ENCODE measurements at places on chromosomes 13 and 19.

- H3K36me3 ChIP-seq = no peaks in the 10 kb centered on the region
- no peaks in the 10 kb centered on the region for H3K4me1 ChIP-seq
- H3K4me3 ChIP-seq = no peak overlapping the region
- H3K27ac ChIP-seq = no peak overlapping the region
- DNase-seq = no peak
- H3K27me3 ChIP-seq = no peaks in the 10 kb centered on the region
These were observed 186.8 kb downstream of the NUFIP1 start for GRCh38 chr13:44802491-44802890.

DNA sequence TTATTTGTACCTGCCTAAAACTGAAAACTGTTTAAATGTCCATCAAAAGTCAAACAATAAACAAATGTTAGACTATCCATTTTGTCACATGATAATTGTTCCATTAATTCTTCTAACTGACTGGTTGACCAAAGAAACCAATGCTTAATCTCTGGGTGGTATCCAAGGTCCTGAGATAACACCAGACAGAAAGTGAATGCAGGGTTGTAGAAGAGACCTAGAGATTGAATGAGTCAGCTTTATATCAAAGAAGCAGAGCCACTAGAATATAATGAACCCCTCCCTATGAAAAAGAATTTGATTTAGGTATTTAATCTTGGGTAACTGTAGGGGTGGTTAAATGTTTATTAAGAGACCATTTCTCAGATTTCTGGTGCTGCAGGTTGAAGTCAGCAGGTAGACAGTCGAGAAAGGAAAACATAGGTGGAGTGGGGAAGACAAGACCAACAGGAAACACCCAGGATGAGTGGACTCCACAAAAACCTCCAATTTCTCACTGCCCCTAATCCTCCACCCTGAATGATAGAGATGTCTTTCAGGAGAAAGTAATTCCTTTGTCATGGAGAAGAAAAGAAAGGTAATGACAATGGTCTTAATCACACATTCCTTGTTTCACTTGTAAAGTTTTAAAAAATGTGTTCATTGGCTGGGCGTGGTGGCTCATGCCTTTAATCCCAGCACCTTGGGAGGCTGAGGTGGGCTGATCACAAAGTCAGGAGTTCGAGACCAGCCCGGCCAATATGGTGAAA, 536.4 kb downstream of the IRS2 start:
- H3K4me3 ChIP-seq = no peak overlapping the region
- no peaks in the 10 kb centered on the region for H3K36me3 ChIP-seq
- DNase-seq = no peak

GRCh38 chr13:108220041-108220440, 1.8 kb downstream of the ABHD13 start:
- peaks cover 3% of the 10 kb centered on the region for H3K36me3 ChIP-seq
- peaks cover 34% of the 10 kb centered on the region for H3K4me1 ChIP-seq
- no peak overlapping the region for H3K27ac ChIP-seq
- H3K4me3 ChIP-seq = peak overlapping the region; percentile 93
- DNase-seq = no peak
- no peaks in the 10 kb centered on the region for H3K27me3 ChIP-seq

- H3K4me3 ChIP-seq = no peak overlapping the region
- DNase-seq = no peak
- H3K27ac ChIP-seq = no peak overlapping the region
- H3K4me1 ChIP-seq = no peaks in the 10 kb centered on the region
- H3K36me3 ChIP-seq = no peaks in the 10 kb centered on the region
These were observed 929.1 kb downstream of the PCDH9 start for GRCh38 chr13:66301006-66301405.

DNA sequence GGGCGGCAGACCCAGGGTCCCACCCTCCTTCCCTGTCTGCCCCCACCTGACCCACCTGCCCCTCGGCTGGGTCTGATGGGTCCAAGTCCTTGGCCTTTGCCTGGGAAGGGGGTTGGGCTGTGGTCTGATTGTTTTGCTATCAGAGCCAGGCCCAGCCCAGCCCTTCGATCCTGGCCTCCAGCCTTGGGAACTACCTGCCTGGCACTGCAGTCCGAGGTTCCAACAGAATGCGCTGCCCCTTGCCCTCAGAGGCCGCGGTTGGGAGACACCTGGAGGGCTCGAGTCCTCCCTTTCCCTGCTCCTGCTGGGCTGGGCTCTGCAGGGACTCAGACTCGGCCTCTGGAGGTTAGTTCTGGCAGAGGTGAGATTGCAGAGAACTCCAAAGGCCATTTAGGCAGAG, 1.6 kb downstream of the CCL25 start:
- H3K4me1 ChIP-seq = peaks cover 7% of the 10 kb centered on the region
- H3K27me3 ChIP-seq = peaks cover 4% of the 10 kb centered on the region
- H3K36me3 ChIP-seq = no peaks in the 10 kb centered on the region
- H3K27ac ChIP-seq = no peak overlapping the region

- DNase-seq = no peak
- H3K27me3 ChIP-seq = no peaks in the 10 kb centered on the region
- peaks cover 10% of the 10 kb centered on the region for H3K36me3 ChIP-seq
- H3K4me3 ChIP-seq = no peak overlapping the region
- peaks cover 7% of the 10 kb centered on the region for H3K4me1 ChIP-seq
These were observed 20.5 kb downstream of the SMARCA4 start for GRCh38 chr19:10981252-10981895.

GRCh38 chr19:49645995-49646394, 4.0 kb downstream of the SCAF1 start:
- no peak for DNase-seq
- no peak overlapping the region for H3K27ac ChIP-seq
- H3K4me1 ChIP-seq = peaks cover 21% of the 10 kb centered on the region

GRCh38 chr13:68428292-68428691, 1198.2 kb upstream of the PCDH9 start:
- H3K27me3 ChIP-seq = no peaks in the 10 kb centered on the region
- DNase-seq = no peak
- no peaks in the 10 kb centered on the region for H3K36me3 ChIP-seq
- H3K27ac ChIP-seq = no peak overlapping the region
- H3K4me3 ChIP-seq = no peak overlapping the region

GRCh38 chr19:927351-927779, 1.5 kb downstream of the ARID3A start:
- H3K4me3 ChIP-seq = peak overlapping the region; percentile 40
- H3K27me3 ChIP-seq = no peaks in the 10 kb centered on the region
- DNase-seq = no peak
- H3K36me3 ChIP-seq = peaks cover 3% of the 10 kb centered on the region
- H3K27ac ChIP-seq = no peak overlapping the region
- peaks cover 5% of the 10 kb centered on the region for H3K4me1 ChIP-seq

GRCh38 chr13:97015661-97016350, 21.5 kb upstream of the OXGR1 start:
- no peak overlapping the region for H3K4me3 ChIP-seq
- no peak for DNase-seq
- peaks cover 21% of the 10 kb centered on the region for H3K27me3 ChIP-seq
- peaks cover 3% of the 10 kb centered on the region for H3K4me1 ChIP-seq

- no peak overlapping the region for H3K4me3 ChIP-seq
- H3K27me3 ChIP-seq = peaks cover 17% of the 10 kb centered on the region
- no peak overlapping the region for H3K27ac ChIP-seq
- no peaks in the 10 kb centered on the region for H3K4me1 ChIP-seq
These were observed 19.0 kb upstream of the ATP8A2 start for GRCh38 chr13:25352806-25353205.

- no peaks in the 10 kb centered on the region for H3K27me3 ChIP-seq
- H3K4me3 ChIP-seq = peak overlapping the region; percentile 64
- peak; percentile 29 for DNase-seq
- H3K4me1 ChIP-seq = peaks cover 35% of the 10 kb centered on the region
- peaks cover 75% of the 10 kb centered on the region for H3K36me3 ChIP-seq
These were observed 41.6 kb downstream of the TM9SF2 start for GRCh38 chr13:99542788-99543406.

DNA sequence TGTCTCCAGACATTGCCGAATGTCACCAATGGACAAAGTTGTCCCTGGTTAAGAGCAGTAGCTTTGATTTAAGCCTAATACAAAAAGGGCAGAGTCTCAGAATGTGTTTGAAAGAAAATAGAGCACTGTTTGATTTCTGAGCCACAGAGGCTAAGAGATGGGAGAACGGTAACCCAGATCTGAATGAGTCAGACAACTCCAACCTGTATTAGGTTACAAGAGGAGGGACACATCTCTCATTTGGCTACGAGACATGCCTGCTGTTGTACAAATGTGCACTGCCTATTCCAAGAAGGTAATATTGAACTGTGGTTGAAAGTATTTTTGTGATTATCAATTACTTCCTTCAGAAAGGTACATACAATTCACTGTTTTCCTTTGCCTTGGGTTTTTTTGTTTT, 4.9 kb upstream of the HSPH1 start:
- no peak for DNase-seq
- no peak overlapping the region for H3K27ac ChIP-seq
- H3K27me3 ChIP-seq = peaks cover 2% of the 10 kb centered on the region
- H3K36me3 ChIP-seq = no peaks in the 10 kb centered on the region
- no peak overlapping the region for H3K4me3 ChIP-seq
- peaks cover 25% of the 10 kb centered on the region for H3K4me1 ChIP-seq

DNA sequence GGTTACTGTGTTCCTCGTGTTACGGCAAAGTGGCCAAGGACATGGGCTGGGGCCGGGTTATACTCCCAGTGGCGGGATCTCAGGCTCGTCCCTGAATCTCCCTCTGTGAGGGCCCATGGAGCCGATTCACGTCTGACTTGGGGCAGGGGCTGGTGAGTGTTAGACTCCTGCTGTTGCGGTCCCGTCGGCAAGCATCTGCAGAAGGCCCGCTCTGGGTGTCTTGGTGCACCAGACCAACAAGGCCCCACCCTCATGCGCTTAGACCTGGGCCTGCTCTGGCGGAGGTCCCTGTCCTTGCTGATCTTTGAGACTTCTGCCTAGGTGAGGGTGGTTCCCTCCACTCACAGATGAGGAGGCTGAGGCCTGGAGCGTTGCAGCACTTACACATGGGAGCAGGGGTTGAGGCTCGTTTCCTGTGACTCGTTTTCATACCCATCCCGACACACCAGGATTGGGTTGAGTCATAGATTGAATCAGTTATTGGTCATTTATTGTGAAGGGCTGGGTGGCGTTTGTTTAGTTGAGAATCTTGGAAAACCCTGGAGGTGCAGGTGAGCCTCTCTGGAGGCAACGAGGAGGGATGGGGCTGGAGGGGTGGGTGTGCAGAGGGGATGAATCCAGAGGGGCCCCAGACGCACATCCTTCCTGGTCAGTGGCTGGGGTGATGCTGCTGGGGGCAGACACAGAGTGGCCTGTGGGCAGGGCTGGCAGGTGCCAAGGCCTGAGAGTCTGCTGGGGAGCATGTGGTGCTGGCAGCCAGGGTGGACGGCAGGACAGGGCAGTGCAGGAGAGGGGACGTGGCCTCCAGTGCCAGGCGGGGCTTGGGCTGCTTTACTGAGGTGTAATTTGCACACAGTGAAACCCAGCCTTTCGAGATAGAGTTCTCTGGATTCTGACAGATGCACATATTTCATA, 4.6 kb downstream of the EPN1 start:
- H3K36me3 ChIP-seq = peaks cover 26% of the 10 kb centered on the region
- no peak for DNase-seq
- no peaks in the 10 kb centered on the region for H3K27me3 ChIP-seq
- no peak overlapping the region for H3K4me3 ChIP-seq
- H3K4me1 ChIP-seq = peaks cover 24% of the 10 kb centered on the region

- H3K27ac ChIP-seq = no peak overlapping the region
- H3K27me3 ChIP-seq = peaks cover 4% of the 10 kb centered on the region
- no peak for DNase-seq
- H3K36me3 ChIP-seq = no peaks in the 10 kb centered on the region
These were observed 20.6 kb downstream of the PNMA8A start for GRCh38 chr19:46450737-46451136.

DNA sequence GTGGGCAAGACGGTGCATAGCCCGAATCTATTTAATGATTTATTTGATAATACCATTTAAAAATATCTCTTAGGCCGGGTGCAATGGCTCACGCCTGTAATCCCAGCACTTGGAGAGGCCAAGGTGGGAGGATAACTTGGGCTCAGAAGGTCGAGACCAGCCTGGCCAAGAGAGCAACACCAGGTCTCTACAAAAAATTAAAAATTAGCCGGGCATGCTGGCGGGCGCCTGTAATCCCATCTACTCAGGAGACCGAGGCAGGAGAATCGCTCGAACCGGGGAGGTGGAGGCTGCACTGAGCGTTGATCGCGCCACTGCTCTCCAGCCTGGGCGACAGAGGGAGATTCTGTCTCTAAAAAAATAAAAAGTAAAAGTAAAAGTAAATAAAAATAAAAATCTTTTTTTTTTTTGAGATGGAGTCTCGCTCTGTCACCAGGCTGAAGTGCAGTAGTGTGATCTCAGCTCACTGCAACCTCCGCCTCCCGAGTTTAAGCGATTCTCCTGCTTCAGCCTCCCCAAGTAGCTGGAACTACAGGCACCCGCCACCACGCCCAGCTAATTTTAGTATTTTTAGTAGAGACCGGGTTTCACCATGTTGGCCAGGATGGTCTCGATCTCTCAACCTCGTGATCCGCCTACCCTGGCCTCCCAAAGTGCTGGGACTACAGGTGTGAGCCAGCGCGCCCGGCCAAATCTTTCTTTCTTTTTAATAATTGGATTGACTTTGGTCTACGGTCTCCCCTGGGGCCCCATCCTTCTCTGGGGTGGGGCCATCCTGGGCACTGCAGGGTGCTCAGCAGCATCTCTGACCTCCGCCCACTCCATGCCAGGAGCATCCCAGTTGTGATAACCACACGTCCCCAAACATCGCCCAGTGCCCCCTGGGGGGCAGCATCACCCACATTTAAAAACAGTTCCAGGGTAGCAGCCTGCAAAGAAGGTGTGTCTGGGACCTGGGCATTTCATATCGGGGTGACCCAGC, 90.7 kb downstream of the GNG7 start:
- H3K36me3 ChIP-seq = peaks cover 2% of the 10 kb centered on the region
- H3K4me3 ChIP-seq = peak overlapping the region; percentile 29
- no peak overlapping the region for H3K27ac ChIP-seq
- H3K4me1 ChIP-seq = peaks cover 25% of the 10 kb centered on the region
- DNase-seq = no peak

GRCh38 chr19:10624585-10624984, 768 bp upstream of the SLC44A2 start:
- H3K4me3 ChIP-seq = peak overlapping the region; percentile 47
- DNase-seq = no peak
- peaks cover 37% of the 10 kb centered on the region for H3K36me3 ChIP-seq
- peaks cover 23% of the 10 kb centered on the region for H3K4me1 ChIP-seq

- H3K27me3 ChIP-seq = no peaks in the 10 kb centered on the region
- peaks cover 2% of the 10 kb centered on the region for H3K36me3 ChIP-seq
- H3K27ac ChIP-seq = no peak overlapping the region
- H3K4me3 ChIP-seq = no peak overlapping the region
- no peaks in the 10 kb centered on the region for H3K4me1 ChIP-seq
These were observed 44.9 kb upstream of the ZNF91 start for GRCh38 chr19:23440207-23440606.

GRCh38 chr13:90246687-90247345, 1100.7 kb upstream of the MIR17HG start:
- no peaks in the 10 kb centered on the region for H3K36me3 ChIP-seq
- no peak overlapping the region for H3K4me3 ChIP-seq
- no peak for DNase-seq
- H3K27me3 ChIP-seq = no peaks in the 10 kb centered on the region
- H3K4me1 ChIP-seq = no peaks in the 10 kb centered on the region
- H3K27ac ChIP-seq = no peak overlapping the region

GRCh38 chr13:32471187-32471922, 43.4 kb upstream of the N4BP2L1 start:
- DNase-seq = no peak
- H3K27ac ChIP-seq = peak overlapping the region; percentile 60
- H3K4me3 ChIP-seq = peak overlapping the region; percentile 39
- H3K36me3 ChIP-seq = no peaks in the 10 kb centered on the region
- H3K27me3 ChIP-seq = no peaks in the 10 kb centered on the region

- DNase-seq = no peak
- H3K36me3 ChIP-seq = peaks cover 13% of the 10 kb centered on the region
- peaks cover 49% of the 10 kb centered on the region for H3K4me1 ChIP-seq
- no peaks in the 10 kb centered on the region for H3K27me3 ChIP-seq
- H3K4me3 ChIP-seq = no peak overlapping the region
- peak overlapping the region; percentile 49 for H3K27ac ChIP-seq
These were observed 28.0 kb downstream of the SH3GL1 start for GRCh38 chr19:4372165-4373012.

Data from T-helper 2 cell treated with Interferon-gamma antibody and Interleukin-4, amounts not matched to agents 5 μg/mL and 100 μg/mL, for 36 hours (primary cell).